ENCODE measurements at places on chromosomes 11 and 22.

DNA sequence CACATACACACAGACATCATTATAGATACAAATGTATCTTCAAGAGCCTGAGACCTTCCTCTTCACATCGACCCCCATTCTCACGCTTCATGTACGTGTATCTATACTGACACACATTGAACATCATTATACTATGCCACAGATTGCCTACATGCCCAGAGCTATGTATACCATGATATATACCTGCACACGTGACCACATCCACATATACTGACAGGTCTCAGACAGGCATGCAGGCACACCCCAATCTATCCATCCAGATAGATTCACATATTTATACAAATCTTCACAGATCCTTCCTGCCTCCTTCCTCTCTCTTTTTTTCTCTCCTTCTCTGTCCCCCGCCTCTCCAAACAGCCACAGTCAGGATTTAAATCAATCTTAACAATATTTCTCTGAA lies 140.1 kb downstream of the CEP164 start:
- no peak for DNase-seq

- no peak for DNase-seq
Measured at GRCh38 chr11:44931466-44931865, 19.2 kb downstream of the TP53I11 start.

DNA sequence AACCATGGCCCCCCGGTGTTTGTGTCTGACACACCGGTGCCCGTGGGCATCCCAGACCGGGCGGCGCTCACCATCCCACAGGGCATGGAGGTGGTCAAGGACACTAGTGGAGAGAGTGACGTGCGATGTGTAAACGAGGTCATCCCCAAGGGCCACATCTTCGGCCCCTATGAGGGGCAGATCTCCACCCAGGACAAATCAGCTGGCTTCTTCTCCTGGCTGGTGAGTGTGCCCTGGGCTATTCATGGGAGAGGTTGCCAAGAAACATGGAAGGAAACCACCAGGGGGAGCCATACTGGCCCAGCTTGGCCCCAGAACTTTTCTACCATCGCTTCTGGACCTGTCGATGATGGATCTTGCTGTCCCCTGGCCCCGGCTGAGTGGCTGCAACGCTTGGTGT lies 36.5 kb downstream of the PRDM11 start:
- no peak for DNase-seq

DNA sequence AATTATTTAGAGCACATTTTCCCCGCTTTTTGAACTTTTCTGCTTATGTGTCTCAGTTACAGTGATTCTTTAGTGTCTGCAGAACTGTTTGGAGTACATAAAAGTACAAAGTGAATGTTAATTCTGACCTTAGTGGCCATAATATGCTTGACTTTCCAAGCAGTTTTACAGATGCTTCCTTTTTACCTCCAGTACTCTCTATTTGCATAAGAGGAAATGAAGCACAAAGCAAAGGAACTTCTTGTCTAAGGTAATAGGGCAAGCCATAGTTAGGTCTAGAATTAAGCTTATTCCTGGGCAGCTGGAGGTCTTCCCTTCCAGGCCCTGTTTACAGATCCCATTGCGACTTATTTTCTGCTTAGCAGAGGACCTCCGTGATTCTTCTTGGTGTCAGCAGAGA lies 3.6 kb downstream of the GTPBP1 start:
- DNase-seq: no peak

GRCh38 chr11:79314906-79315689 lies 125.7 kb downstream of the TENM4 start:
- no peak for DNase-seq

- DNase-seq: no peak
Measured at GRCh38 chr11:58006940-58007339, 16.7 kb upstream of the OR9Q1 start.

DNA sequence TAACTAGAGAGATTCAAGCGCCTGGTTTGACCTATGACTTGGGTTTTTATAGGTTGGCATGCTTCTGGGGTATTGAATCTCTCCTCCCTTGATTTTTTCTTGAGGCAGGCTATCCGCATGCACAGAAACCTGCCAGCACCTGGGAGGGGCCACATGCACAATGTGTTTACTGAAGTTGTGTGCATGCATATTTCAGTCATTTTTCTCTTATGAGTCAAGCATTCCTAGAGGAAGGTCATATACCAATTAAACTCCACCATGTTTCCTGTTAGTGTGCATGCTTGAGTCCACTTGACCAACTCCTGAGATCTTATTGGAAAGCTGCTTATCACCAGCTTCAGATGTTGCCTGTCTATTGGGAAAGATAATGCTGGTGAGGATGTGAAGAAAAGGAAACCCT lies 1718.4 kb downstream of the LRRC4C start:
- no peak for DNase-seq

- no peak for DNase-seq
Measured at GRCh38 chr11:73028611-73029010, 113.5 kb downstream of the FCHSD2 start.

DNA sequence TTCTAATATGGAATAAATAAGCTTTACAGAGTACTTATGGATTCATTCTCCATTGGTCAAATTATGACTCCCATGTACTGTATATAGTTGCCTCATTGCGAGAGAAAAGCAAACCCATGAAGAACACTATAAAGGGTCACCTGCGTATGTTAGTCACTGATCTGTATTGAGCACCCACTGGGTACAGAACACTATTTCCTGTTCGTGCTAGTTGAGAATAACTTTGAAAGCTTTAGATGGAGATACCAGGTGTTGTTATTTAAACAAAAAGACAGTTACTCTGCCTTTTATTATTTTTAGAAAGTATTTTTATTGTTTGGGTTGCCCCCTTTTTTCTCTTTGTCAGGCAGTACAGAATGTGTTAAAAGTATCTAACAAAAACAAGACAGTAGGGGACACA lies 79.9 kb downstream of the DEUP1 start:
- no peak for DNase-seq

DNA sequence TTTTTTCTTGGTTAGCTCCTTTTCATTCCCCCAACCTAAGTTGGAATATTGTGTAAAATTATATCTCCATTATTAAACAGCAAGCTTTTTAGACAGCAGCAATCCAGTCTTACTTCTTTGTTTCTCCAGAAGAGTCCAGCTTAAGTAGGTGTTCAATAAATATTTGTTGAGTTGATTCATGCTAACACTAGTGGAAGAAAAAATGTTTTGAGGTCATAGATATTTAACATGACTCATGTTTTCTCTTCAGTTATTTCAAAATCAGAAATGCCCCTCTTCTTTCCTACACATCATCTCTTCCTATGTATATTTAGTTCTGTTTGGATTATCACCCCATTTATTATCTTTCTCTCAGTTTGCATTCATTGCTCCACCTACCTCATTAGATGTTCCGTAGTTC lies 20.3 kb downstream of the CCDC83 start:
- no peak for DNase-seq

- DNase-seq: no peak
Measured at GRCh38 chr11:102633385-102634026, 8.4 kb upstream of the MMP20 start.

- no peak for DNase-seq
Measured at GRCh38 chr11:282171-282570, 4.0 kb downstream of the NLRP6 start.

GRCh38 chr11:848380-848931 lies 5.8 kb downstream of the TSPAN4 start:
- no peak for DNase-seq

DNA sequence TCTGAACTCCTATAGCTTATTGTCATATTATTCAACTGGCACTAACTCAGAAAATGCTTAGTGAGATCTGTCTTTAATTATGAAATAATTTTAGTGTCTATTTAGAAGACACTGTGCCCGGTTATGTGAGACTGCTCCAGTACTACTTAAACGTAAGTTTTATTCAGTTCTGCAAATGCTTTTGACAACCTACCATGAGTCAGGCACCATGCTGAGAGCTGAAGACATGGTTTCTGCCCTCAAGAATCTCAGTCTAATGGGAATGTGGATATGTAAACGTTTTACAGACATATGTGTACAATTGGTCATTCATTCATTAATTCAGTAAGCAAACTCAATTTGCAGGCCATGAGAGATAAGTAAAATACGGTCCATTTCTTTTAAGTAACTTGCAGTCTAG lies 40.0 kb downstream of the DCUN1D5 start:
- DNase-seq: peak; percentile 61

GRCh38 chr22:26548984-26549383 lies 36.7 kb upstream of the TFIP11 start:
- no peak for DNase-seq

GRCh38 chr11:70703141-70704064 lies 305.1 kb downstream of the CTTN start:
- no peak for DNase-seq

- DNase-seq: no peak
Measured at GRCh38 chr11:120413480-120413879, 77.3 kb downstream of the ARHGEF12 start.

All from smooth muscle cell of the brain vasculature (primary cell).